Activated CD8-positive, alpha-beta T cell treated with anti-CD3 and anti-CD28 coated beads, Interleukin-2, amount 10 ng/mL, durations not matched to agents 7 days and 5 days (primary cell): ENCODE measurements at places on chromosomes 12 and 14.
A peak's percentile ranks its signal among the peaks of the same experiment; 100 is the strongest.

DNA sequence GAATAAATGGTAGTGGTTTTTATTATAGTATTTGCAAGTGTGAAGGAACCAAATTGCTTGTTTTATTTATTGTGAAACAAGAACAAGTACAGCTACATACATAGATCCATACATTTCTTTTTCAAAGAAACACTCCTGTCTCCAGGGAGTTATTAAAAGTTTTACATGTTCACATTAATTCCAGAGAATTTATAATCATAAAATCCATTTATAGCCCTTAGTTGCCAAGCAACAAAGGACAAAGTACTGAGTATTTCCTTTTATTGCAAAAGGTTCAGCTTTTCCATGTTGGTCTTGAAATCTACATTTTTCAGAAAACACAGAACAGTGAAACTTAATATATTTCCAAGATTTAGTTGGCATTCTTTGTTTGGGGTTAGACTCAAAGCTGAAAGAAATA is 9.5 kb downstream of the MYRFL start:
- no peak for DNase-seq
- H3K4me3 ChIP-seq, result no peak overlapping the region
- no peaks in the 10 kb centered on the region for H3K36me3 ChIP-seq
- no peaks in the 10 kb centered on the region for H3K4me1 ChIP-seq
- H3K27ac ChIP-seq, result no peak overlapping the region

- peaks cover 5% of the 10 kb centered on the region for H3K27me3 ChIP-seq
- H3K36me3 ChIP-seq, result no peaks in the 10 kb centered on the region
- H3K4me3 ChIP-seq, result no peak overlapping the region
- no peak for DNase-seq
Observed at GRCh38 chr12:76719171-76720041, 44.5 kb upstream of the ZDHHC17 start.

DNA sequence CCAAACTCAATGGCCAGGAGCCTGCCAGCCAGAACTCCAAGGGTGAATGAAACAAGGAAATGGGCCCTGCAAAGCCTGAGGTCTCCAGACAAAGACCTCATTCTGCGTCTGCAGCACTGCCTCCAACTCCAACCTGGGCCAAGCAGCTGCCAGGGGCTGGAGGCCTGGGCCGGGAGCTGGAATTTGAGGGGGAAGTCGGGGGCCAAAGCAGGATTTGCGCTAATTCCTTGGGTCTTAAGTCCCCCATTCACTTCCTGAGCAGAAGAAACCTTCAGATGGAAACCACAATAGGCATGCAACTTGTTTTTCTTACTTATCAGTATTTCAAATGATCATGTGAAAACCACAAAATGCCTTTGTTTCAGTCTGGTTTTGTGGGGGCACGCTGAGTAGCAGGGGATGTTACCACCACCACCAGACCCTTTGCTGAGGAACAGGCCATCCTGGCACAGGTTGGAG is 23.0 kb upstream of the TC2N start:
- peak overlapping the region; percentile 86 for H3K27ac ChIP-seq
- H3K4me3 ChIP-seq, result peak overlapping the region; percentile 48
- H3K36me3 ChIP-seq, result no peaks in the 10 kb centered on the region
- H3K4me1 ChIP-seq, result peaks cover 65% of the 10 kb centered on the region
- H3K27me3 ChIP-seq, result no peaks in the 10 kb centered on the region

GRCh38 chr14:75906228-75906627 is 75.6 kb downstream of the TGFB3 start:
- no peaks in the 10 kb centered on the region for H3K27me3 ChIP-seq
- H3K4me3 ChIP-seq, result no peak overlapping the region
- H3K4me1 ChIP-seq, result no peaks in the 10 kb centered on the region
- H3K27ac ChIP-seq, result no peak overlapping the region

DNA sequence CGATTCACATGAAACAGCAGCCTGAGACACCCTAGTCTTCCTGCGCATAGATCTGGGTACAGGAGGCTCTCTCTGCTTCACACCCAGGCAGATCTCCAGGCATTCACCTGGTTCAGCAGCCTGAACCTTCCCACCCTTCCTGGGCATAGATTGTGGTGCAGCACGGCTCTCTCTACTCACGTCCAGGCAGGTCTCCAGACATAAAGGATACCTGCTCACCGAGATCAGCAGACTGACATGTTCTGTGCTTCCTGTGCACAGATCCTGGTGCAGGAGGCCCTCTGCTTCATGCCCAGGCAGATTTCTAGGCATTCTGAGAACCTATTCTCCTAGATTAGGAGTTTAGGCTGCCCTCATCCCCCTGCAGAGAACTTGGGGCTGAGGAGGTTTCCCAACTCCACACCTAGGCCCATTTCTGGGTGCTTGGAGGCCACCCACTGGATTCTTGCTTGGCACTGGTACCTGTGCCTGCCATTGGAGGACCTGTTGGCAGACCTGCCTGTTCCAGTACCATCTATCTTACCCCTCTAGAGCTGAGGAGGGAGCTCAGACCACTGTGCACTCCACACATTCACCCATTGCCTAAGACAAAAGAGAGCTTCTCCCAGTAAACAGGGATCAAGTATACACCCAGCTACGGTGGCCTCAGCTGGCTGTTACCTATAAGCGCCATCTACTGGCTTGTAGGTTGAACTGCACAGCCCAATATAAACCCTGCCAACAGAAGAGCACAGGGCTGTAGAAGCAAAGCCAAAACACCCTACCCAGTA is 28.0 kb upstream of the GARIN6 start:
- no peaks in the 10 kb centered on the region for H3K4me1 ChIP-seq
- peak; percentile 21 for DNase-seq
- no peak overlapping the region for H3K27ac ChIP-seq
- H3K36me3 ChIP-seq, result no peaks in the 10 kb centered on the region
